ENCODE measurements at places on chromosomes 13 and 19. TPM values are rescaled to one million over a fixed set of nuclear protein-coding genes. Genes with fewer than 3 reads are reported as not detected.

The NOP53 gene
- 227 TPM for total RNA-seq

The FDX2 gene
- total RNA-seq, result 11.1 TPM

The FCGBP gene
- 0.93 TPM for total RNA-seq

DNA sequence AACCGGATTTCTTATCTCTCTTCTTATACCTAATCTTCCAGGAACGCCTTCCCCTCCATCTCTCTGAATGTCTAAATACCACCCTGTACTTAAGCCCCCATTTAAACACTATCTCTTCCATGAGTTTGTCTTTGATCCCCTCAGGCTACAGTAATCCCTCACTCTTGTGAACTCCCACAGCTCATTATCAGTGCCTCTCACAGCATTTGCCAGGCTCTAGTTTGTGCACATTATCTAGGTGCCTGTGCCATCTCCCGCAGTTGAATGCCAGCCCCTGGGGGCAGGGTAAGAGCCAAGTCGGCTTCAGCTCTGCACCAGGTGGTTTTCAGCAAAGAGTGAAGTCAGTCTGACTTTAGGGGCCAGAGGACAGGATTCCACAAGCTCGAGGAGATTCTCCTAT lies 71.4 kb downstream of the FREM2 start:
- DNase-seq, result no peak
- H3K4me3 ChIP-seq, result no peak overlapping the region
- H3K4me1 ChIP-seq, result no peaks in the 10 kb centered on the region
- peaks cover 4% of the 10 kb centered on the region for H3K27me3 ChIP-seq

DNA sequence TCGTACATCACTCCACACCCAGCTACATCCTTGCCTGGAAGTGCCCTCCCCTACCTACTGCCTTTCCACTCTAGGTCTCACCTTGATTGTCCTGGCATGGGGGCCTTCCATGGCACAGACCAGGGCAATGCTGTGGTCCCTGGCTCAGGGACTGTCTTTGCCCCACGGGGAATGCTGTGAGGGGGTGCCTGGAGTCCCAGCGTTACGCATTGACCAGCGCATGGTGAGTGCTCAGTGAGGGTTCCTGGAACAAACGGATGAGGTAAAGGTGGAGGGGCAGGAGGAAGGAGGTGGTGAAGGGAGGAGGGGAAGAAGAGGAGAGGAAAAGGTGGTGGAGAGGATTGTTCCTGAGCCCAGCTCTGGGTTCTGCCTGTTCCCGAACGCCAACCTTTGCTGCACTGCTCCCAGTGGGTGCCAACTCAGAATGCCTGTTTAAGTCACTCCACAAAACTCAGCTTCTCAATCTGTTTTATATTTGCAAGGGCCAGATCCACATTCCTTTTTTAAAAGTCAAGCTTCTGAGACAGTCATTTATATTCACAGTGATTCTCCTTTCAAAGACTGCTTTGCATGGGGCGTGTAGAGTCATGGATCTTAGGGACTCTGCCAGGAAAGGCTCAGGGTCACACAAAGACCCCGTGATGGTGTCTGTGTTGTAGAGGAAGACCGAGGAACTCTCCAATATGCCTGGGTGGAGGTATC lies 40.8 kb downstream of the CHST8 start:
- H3K4me3 ChIP-seq, result no peak overlapping the region
- H3K4me1 ChIP-seq, result no peaks in the 10 kb centered on the region
- H3K36me3 ChIP-seq, result no peaks in the 10 kb centered on the region
- no peaks in the 10 kb centered on the region for H3K27me3 ChIP-seq

GRCh38 chr19:53311044-53311443 lies 22.5 kb upstream of the ZNF845 start:
- no peak overlapping the region for H3K4me3 ChIP-seq
- H3K27me3 ChIP-seq, result peaks cover 3% of the 10 kb centered on the region
- H3K36me3 ChIP-seq, result peaks cover 1% of the 10 kb centered on the region
- H3K27ac ChIP-seq, result no peak overlapping the region

GRCh38 chr13:99813336-99814095 lies 158.1 kb downstream of the ZIC5 start:
- peaks cover 14% of the 10 kb centered on the region for H3K4me1 ChIP-seq
- peaks cover 4% of the 10 kb centered on the region for H3K27me3 ChIP-seq
- no peak overlapping the region for H3K27ac ChIP-seq
- H3K36me3 ChIP-seq, result no peaks in the 10 kb centered on the region
- no peak overlapping the region for H3K4me3 ChIP-seq

DNA sequence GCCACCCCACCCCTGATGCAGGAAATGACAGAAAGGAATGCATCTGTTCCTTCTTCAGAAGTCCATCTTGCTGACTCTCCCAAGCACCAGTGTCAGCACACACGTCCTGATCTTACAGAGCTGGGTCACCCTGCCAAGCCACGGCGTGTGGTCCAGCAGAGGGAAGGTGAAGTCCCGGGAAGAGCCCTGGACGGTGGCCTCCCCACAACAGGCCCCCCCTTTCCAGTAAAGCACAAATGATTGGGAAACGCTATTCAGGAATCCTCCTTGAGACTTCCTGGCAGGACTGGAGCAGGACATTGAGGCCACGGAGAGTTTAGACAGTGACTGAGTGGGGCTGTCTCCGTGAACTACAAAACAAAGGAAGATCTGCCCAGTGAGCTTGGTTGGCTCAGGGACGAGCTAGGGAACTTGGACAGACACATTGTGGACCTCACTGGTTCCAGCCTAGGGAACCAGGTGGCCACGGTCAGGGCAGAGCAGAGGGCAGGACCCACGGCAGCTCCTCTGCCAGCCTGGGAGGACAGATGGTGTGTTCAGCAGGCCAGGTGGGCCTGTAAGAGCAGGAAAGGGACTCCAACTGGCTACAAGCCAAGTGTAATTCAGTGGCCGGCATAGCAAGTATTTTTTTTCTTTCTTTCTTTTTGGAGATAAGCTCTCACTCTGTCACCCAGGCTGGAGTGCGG lies 41.7 kb downstream of the ELL start:
- H3K4me1 ChIP-seq, result peaks cover 89% of the 10 kb centered on the region
- no peaks in the 10 kb centered on the region for H3K36me3 ChIP-seq
- H3K27me3 ChIP-seq, result no peaks in the 10 kb centered on the region
- DNase-seq, result no peak
- no peak overlapping the region for H3K4me3 ChIP-seq
- peak overlapping the region; percentile 86 for H3K27ac ChIP-seq
